ENCODE measurements at places on chromosomes 13 and 19.

DNA sequence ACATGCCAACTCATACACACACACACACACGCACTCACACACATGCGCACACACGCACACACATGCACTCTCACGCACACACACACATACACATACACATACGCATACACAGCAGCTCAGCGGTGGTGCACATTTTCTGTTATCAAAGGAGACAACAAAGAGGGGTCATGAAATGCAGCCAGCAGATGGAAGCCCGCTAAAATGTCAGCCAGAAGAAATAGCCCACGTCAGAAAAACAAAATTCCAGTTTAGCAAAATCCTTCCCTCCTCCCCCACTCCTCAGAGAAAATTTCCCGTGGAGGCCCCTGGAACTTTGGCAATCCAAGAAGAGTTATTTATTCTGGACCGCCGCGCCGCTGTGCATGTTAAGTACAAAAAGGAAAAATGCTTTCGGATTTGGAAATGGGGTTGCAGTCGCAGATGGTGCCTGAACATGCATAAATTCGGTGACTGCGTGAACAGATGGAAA, 114.6 kb upstream of the VSTM2B start:
- no peak for DNase-seq

- no peak for DNase-seq
Observed at GRCh38 chr19:18059297-18059696, 27.4 kb downstream of the IL12RB1 start.

DNA sequence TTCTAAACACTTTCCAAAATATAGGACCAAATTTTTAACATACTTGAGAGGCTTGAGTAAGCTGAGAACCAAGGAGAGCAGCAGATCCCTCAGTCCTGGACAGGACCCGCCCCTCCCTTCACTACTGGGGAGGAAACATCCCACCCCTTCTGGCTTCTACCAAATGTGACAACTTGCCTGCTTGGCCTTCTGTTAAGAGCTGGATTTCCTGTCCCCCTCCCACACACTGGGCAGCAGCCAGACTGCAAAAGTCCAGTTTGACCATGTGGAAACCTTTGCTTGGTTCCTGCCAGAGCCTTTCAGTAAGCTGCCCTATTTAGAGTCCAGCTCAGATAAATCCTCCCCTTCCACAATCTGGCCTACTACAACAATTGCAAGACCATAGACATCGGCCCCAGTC, 84.3 kb downstream of the FGF14 start:
- no peak for DNase-seq

DNA sequence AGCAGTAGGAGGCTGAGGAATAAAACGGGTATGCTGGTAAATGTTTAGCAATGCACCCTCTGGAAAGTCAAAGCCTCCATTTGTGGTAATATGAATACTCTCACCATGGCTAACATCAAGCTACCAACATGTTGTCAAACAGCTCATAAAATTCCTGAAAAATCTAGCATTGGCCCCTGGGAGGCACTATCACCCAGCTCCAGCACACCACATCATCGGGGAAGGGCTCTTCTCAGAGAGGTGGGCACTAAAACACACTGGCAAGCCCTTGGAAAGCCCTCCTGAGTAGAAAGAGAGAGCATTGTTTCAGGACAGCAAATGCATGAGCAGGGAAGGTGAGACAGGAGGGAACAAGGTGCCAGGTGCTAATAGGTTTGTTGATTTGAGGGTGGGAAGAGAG, 53.9 kb upstream of the FLT1 start:
- DNase-seq: no peak

DNA sequence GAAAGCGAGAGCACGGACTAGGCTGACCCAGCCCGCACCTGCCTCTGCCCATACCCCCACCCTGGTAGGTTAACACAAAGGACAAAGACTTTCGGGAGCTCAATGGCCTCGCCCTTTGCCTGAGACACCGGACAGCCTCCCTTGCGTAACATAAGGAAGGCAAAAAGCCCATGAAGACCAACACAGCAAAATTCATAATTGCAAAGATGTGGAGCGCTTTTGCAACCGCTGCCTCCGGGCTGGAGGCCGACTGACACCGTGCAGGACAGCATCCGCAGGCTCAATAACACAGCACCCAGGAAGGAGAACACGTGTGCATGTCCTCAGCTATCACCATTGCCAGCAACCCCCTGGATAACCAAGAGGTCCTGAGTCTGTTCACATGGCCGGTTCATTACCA, 15.4 kb downstream of the LILRA1 start:
- no peak for DNase-seq

DNA sequence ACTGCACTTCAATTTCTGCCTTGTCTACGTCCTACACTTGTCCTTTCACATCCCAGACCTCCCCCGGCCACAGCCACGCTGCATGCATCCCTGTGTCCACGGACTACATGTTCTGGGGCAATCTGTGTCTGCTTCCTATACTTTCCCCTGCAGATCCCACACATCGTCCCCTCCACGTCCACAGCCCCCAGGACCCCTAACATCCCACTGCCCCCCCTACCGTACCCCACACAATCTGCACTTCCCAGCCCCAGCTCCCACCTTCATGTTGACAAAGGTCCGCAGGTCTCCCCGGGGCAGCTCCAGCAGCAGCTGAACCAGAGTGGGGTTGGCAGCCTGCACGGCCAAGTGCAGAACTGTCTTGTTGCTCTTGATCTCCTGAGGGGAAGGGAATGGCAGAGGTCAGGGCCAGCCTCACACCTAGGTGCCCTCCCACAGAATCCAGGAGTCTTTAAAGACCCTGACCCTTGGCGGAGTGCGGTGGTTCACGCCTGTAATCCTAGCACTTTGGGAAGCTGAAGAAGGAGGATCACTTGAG, 10.2 kb downstream of the NFKBID start:
- no peak for DNase-seq

Measured in stimulated activated CD8-positive, alpha-beta memory T cell treated with anti-CD3 and anti-CD28 coated beads, Interleukin-7, amount 100 ng/mL, for 1 hour (primary cell).